ENCODE measurements at places on chromosomes 11 and 22.

DNA sequence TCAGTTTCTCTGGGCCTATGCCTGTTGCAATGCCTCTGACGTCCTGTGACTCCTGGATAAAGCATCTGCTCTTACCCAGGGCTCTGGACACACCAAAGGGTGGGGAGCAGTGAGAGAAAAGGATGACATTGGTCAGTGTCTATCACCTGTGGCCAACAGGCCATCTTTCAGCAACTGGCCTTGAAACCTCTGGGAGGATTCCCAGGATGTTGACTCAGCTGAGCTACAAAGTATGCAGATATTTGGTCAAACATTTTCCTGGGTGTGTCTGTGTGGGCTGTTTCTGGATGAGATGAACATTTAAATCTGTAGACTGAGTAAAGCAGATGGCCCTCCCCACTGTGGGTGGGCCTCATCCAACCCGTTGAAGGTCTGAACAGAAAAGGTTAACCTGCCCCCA lies 149.9 kb downstream of the SPATA19 start:
- no peak for DNase-seq

DNA sequence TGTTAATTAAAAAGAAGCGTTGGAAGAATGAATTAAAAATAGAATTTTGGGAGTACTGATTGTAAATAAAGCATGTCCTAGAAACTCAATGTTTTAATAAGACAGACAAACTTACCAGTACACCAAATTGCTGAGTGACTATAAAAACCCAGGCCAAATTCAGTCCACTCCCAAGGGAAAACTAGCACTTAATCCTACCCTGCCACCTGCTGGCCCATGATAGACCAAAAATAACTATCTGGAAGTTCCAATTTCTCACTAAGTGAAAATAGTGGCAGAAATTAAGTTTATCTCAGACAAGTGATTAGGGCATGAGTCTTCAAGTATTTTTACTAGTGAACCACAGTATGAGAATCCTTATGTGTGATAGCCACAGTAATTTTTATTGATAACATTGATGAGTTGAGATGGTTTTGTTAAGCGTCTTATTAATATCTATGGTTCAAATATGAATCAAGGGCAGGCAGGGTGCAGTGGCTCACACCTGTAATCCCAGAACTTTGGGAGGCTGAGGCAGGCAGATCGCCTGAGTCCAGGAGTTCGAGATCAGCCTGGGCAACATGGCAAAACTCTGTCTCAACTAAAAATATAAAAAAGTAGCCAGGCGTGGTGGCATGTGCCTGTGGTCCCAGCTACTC lies 9.8 kb upstream of the DDX10 start:
- peak; percentile 66 for DNase-seq

DNA sequence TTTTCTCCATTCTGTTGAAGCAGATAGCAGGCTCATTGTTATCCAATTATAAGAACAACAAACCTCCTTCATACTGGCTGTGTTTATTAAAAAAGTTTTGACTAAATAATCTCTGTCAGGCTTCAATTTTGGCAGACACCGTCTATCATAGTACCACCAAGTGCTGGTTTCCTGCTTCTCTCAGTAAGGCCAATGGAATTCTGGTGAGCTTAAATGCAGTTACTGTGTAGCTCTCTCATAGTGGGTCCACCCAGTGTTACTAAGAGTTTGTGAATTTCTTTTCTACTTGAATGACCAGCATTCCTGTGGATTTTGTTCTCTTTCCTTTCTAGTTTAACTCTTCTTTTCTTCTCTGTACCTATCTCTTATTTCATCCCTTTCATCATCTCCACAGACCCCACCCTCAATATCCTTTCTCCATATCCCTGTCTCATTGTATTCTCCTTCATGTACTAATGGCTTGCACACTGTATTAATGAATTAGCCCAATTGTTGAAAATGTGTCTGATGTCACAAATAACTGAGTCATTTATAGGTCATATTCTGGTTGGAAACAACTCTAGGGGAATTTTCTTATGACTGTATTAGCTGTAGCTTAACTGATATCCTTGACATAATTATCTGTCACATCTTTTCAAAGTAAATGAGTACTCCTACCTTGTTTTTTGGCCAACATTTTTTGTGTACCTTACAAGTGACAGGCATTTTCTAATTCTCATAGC lies 372.1 kb downstream of the FAT3 start:
- peak; percentile 91 for DNase-seq

GRCh38 chr11:76558891-76559290 lies 111.7 kb downstream of the LRRC32 start:
- DNase-seq: no peak

DNA sequence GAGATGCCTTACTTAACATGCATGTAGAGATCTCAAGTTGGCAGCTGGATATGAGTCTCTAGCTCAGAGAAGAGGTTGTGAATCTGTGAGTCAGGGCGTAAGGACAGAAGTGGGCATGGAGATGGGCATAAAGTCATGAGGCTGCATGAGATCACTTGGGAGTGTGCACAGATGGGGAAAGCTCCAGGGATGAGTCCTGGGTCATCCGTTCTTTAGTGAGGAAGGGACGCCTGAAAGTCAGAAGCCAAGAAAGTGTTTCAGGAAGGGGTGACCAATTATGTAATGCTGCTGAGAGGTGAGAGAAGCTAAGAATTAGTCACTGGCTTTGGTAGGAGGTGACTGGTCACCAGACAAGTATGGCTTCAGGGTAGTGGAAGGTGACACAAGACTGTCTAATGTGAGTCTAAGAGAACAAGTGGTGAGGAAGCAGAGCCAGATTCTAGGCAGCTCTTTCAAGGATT lies 6.7 kb downstream of the ACP2 start:
- peak; percentile 81 for DNase-seq

GRCh38 chr11:36352922-36353321 lies 56.8 kb downstream of the PRR5L start:
- DNase-seq: no peak

DNA sequence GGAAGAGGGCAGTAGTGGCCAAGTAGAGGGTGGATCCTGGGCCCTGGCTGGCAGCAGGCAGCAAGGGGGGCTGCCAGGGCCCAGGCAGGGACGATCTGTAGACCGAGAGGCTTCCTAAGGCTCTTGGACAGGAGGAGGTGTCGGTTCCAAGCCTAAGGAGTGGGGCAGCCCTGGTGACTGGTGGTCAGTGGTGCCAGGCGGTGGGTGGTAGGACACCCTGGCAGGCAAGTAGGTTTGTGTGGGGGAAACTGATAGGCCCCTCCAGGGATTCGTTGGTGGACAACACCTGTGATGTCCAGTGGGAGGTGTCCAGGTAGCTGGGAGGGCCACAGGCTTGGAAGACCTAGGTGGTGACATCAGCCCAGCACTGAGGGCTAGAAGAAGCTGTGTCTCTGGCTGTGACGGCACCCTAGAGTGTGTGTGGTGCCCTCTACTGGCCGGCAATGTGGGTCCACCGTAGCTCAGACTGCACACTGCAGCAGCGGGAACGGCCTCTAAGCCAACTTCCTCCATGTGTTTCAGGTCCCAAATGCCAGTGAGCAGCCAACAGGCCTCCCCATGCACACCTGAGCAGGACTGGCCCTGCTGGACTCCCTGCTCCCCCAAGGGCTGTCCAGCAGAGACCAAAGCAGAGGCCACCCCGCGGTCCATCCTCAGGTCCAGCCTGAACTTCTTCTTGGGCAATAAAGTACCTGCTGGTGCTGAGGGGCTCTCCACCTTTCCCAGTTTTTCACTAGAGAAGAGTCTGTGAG lies 9.4 kb upstream of the SAMM50 start:
- DNase-seq: peak; percentile 73

- DNase-seq: no peak
These were observed 35.6 kb downstream of the KIF18A start for GRCh38 chr11:28072321-28072720.

DNA sequence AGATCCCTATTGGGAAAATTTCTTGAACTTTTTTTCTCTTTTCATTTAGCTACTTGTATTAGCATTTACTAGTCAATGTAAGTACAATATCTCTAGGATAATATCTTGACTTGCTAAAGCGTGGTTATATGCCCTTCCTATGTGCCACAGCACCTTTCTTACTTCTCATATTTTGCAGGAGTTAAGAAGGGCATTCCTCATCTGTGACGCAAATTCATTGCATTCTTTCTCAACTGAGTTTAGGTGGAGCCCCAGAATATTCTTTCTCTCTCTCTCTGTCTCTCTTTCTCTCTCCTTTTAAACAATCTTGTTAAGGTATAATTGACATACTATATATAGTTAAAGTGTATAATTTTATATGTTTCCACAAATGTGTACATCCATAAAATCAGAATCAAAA lies 266.1 kb downstream of the RAB38 start:
- no peak for DNase-seq

DNA sequence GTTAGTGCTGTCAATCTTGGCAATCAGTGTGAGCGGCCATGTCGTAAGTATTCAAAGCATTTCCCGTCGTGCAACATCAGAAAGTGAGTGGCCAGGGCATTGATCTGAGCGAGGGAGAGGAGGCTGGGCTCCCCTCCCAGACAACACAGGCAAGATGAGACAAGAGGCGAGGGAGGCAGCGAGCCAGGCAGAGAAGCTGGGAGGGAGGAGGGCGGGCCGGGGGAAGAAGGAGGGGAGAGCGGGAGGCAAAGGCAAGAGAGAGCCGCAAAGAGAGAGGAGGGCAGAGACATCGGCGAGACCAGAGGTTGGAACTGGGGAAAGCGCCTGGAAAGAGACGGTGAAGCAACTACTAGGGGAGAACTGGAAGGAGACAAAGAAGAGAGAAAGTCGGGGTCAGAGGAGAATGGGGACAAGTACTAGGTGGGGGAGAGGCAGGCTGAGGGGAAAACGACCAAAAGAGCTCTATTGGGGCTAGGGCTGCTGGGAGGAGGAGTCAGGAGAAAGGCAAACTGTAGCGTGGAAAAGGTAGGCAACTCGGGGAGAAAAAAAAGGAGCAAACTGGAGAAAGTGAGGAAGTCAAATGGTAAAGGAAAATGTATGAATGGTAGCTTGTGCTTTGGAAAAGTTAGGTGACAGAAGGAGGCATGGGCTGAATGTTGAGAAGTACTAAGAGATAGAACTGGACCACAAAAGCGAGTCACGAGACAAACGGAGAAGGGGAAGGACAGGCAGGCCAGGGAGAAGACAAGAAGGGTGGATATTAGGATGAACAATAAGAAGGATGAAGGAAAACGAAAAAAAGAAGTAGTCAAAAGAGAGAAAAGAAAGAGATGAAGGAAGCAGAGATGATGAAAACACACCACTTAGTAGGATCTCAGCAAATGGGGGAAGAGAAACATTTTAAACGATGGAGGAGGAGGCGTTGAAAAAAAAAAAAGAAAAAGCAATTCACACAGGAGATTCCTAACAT lies 130.5 kb upstream of the C11orf58 start:
- peak; percentile 81 for DNase-seq

DNA sequence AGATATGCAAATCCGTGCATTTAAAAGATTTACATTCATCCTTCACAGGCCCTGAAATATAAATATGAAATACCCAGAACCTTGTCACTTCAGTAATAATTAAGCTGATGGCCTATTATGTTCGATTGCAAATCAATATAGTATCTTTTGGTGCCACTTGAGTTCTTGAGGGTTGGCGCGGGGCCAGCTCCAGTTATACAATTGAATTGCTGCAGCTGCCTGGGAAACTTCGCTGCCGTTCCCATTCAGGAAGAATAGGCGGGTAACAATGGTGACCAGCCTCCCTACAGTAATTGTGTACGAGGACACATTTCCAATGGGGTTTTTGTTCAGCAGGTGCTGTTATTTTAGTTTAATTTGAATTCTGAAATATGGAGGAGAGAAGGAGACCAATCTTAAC lies 451.2 kb downstream of the INSC start:
- DNase-seq: no peak

- no peak for DNase-seq
These were observed 543.3 kb upstream of the CHORDC1 start for GRCh38 chr11:90766121-90766520.

- DNase-seq: peak; percentile 80
These were observed 111.8 kb downstream of the PDE2A start for GRCh38 chr11:72562431-72562830.

DNA sequence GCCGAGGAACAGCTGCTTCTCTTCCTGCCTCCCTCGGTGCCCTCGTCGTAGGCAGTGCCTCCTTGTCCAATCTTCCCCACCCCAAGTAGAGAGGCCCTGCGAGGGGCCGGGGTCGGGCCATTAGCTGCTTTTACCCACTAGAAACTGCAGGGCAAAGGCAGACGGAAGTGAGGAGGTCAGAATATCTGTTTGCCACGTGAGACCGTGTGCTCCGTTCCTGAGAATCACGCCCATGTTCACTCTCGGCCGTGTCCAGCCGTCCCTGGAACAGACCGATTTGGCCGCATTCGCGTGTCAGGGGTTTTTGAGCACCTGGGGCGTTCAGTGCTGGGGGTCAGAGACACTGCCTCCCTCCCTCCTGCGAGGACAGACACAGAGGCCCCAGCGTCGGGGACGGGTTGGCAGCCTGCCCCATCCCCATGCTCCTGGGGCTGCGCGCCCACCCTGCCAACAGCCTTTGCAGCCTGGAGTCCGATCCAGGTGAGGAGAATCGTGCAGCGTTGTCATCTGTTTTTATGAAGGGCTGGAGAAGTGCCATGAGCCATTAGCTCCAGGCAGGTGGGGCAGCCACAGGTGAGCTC lies 982.2 kb downstream of the BRD1 start:
- DNase-seq: no peak

DNA sequence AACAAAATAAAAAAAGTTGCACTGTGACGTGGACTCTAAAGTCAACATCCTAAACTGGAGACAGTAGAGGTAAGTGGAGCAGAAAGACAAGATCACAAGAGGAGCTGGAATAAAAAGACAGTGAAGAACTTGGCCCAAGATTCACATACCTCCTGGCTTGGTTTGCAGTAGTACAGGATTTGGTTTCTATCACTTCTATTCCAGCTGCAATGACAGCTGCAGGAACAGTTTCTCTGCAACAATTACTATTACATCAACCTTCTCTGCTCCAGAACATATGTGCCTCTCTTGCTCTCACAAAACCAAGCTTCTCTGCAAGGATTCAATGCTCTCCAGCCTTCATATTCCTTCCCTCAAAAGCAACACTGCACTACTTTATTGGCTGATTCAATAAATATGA lies 7.8 kb upstream of the KDM2A start:
- no peak for DNase-seq

DNA sequence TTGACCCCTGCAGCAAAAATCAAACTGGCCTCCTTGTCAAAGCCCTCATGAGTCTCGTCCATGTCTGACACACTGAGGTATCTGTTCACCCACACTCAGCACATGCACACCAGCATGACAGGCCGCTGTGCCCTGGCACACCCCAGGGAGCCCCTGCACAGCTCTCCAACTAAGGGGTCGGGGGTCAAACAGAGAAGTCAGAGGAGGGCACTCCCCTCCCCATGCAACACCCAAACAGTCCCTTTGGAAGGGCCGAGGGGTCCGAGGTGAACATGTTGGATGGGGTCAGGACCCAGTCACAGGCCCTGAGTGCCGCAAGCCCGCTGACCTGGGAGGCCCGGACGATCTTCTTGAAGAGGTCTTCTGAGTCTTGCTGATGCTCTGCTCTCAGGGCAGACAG lies 14.6 kb downstream of the SUN2 start:
- DNase-seq: no peak

GRCh38 chr11:69204246-69204940 lies 48.7 kb downstream of the SMIM38 start:
- DNase-seq: no peak

All from kidney tubule cell (primary cell).